Jurkat, Clone E6-1 (cell line): ENCODE measurements at places on chromosomes 16 and 17.

DNA sequence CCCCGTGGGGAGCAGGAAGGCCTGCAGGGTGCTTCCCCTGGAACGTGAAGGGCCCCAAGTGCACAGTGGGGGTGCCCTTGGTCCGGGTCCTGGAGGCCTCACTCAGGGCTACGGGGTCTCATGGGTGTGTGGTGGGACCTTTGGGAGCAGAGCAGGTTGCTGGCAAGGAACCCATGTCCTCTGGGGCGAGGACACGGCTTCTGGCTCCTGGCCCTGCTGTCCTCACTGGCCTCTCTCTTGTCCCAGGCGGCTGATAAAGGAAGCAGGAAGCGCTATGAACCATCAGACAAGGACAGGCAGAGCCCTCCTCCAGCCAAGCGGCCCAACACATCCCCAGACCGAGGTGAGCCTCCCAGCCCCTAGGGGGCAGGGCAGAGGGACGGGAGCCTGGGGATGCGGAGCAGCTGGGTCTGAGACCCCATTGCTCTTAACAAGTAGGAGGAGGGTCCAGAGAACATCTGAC is 9.8 kb upstream of the IL17C start:
- DNase-seq: no peak

DNA sequence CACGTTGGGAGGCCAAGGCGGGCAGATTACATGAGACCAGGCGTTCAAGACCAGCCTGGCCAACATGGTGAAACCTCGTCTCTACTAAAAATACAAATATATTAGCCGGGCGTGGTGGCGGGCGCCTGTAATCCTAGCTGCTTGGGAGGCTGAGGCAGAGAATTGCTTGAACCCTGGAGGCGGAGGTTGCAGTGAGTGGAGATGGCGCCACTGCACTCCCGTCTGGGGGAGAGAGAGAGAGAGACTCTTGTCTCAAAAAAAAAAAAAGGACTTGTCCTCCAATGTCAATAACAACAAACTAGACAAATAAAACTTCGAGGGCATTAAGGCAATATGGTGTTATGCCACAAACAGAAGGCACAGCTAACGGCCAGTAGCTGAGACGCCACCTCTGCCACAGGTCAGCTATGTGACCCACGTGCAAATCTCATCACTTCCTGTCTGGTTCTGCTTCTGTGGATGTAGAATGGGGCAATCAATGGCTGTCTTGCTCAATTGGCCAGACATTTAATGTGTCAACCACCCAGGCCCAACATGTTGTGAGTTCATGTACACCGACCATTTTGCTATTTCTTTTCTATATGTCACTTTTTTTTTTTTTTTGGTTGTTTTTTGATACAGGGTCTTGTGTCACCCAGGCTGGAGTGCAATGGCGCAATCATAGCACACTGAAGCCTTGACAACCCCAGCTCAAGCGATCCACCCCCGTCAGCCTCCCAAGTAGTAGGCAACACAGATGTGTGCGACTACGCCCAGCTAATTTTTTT is 834 bp upstream of the TXNDC11 start:
- DNase-seq: no peak

DNA sequence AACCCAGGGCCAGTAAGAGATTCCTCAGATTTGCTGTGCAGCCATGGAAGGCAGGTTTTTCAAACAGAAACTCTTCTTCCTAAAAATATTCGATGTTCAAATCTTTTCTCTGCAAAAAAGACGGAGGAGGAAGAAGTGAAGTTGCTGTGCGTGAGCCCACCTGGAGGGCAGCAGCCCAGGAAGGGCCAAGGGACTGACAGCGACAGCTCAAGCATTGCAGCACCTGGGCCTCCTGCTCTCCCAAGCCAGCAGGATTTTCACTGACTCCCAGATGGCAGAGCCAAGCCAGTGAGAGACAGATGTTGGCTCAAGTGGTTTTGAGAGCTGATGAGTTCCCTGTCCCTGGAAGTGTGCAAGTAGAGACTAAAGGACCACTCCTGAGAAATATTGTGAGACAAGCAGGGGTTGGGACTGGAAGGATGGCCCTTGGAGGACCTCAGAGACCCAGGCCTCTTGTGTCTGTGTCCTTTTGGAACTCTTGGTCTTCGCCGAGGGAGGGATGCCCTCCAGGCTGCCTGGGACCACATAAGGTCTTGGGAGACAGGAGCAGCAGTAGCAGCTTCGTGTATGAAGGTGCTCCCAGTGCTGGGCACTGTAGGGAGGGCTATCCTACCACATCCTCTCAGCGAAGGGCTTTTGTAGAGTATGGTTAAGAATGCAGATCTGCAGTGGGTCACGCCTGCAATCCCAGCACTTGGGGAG is 29.3 kb upstream of the TNFRSF13B start:
- no peak for DNase-seq

- DNase-seq: no peak
Observed at GRCh38 chr17:32882029-32882428, 5.1 kb upstream of the MYO1D start.

GRCh38 chr17:17077101-17077500 is 34.8 kb downstream of the MPRIP start:
- no peak for DNase-seq

- no peak for DNase-seq
Observed at GRCh38 chr16:4803898-4804762, 1.7 kb upstream of the ROGDI start.

DNA sequence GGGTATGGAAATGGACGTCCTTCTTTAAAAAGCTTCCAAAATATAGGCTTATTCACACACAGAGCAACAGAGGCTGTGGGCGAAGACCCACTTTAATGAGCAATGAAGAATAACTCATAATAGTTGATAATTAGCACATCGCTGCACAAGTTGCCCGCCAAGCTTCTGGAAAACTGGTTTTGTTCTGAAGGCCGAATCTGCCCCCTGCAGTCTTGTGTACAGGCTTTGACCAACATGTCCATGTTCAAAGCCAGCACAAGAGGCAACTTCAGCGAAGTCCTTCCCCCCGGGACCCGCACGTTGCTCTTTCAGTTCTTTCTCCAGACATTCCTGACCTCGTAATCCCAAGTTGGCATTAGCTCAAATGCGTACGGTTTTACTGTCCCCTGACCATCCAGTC is 73.3 kb downstream of the IRX5 start:
- DNase-seq: no peak

- no peak for DNase-seq
Observed at GRCh38 chr16:1706386-1707192, 594 bp downstream of the MAPK8IP3 start.

- no peak for DNase-seq
Observed at GRCh38 chr16:71249399-71249798, 18.9 kb upstream of the HYDIN start.

DNA sequence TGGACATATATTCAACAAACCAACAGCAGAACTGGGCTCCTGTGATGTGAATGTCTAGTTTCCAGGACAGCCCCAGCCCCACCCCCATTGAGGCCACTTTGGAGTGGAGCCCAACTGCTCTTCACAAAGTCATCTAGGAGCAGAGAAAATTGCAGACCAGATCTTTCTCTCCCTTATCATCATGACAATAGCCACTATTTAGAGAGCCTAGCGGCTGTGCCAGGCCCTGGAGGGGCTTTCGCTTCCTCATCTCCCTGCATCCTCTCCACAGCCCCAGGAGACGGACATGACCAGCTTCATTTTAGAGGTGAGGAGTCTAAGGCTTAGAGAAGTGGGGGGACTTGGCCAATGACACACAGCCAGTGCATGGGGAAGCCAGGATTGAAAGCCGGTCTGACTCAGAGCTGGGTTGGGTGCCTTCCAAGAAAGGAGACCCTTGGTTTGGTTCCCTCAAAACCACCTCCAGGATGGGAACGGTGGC is 1.4 kb downstream of the PRSS8 start:
- DNase-seq: no peak

GRCh38 chr16:71649704-71650103 is 23.7 kb downstream of the MARVELD3 start:
- no peak for DNase-seq

- no peak for DNase-seq
Observed at GRCh38 chr16:11499295-11500089, 87.2 kb downstream of the LITAF start.

GRCh38 chr17:44122816-44123355 is 555 bp downstream of the HDAC5 start:
- DNase-seq: no peak

- DNase-seq: no peak
Observed at GRCh38 chr16:57742543-57742942, 7.0 kb downstream of the KATNB1 start.

GRCh38 chr17:1789936-1790335 is 28.1 kb downstream of the SERPINF1 start:
- DNase-seq: no peak

DNA sequence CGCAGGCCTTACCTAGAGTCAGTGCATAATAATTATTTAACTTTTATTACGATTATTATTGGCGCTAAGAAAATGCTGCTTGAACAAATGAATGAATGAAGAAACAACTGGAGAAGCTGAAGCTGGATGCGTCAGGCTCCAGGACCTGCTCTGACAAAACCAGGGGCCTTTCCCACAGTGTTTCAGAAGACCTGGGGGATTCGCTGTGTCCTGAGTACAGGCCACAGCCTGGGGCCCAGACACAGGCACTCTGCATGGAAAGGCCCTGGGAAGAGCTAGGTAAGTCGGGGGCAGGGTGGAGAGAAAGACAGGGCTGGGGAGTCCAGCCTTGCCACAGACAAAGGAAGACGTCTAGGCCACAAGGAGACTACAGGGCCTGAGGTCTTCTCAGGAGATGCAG is 226.1 kb downstream of the ZNF423 start:
- DNase-seq: no peak

DNA sequence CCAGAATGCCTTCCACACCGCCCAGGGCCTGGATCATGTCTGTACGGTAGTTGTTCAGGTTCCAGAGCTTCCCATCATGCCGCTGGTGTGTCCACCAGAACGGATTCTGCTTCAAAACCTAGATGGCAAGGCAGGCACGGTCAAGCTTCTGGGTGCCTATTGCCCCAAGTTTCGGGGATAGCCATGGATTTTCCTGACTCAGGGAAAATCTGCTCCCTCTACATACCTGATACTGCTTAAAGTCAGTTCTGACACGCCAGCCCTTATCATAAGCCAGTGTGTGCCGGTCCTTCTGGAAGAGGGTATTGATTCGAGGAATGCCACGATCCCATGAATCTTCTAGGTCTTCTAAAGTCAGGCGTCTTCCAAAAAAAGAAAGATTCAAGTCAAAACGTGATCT is 11.4 kb upstream of the RILP start:
- no peak for DNase-seq

DNA sequence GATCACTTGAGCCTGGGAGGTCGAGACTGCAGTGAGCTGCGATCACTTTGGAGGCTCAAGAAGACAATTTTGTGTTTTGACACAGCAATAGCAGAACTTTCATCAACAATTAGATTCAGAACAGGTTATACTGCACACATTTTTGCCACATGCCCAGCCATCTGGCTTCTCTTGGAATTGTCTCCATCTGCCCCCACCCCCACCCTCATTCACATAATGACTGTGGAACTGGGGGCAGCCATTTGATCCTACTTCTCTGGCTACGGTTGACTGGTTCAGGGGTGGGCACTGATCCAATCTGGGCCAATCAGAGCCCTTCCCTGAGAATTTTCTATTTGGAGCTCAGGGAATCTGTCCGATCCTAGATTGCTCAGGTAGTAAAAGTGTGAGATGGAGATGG is 14.0 kb downstream of the TMEM92 start:
- no peak for DNase-seq

- DNase-seq: no peak
Observed at GRCh38 chr17:8153525-8153956, 1.3 kb upstream of the PER1 start.

GRCh38 chr17:78179372-78179771 is 7.5 kb downstream of the TK1 start:
- no peak for DNase-seq

GRCh38 chr16:22183901-22184614 is 21.8 kb downstream of the SDR42E2 start:
- no peak for DNase-seq

DNA sequence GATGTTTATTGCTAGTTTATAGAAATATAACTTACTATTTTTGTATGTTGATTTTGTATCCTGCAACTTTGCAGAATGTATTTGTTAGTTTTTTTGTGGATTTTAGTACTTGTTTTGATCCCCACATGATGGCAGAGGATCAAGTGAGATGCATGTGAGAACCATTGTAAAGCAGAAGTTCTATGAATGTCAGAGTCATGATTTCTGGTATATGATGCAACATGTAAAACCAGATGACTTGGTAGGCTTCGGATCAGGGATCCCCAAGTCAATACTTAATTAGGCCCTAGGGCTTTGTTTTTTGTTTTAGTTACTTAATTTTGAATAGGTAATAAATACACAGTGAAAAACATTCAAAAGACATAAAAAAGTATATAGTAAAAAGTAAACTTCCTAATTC is 45.8 kb downstream of the ESRP2 start:
- no peak for DNase-seq

DNA sequence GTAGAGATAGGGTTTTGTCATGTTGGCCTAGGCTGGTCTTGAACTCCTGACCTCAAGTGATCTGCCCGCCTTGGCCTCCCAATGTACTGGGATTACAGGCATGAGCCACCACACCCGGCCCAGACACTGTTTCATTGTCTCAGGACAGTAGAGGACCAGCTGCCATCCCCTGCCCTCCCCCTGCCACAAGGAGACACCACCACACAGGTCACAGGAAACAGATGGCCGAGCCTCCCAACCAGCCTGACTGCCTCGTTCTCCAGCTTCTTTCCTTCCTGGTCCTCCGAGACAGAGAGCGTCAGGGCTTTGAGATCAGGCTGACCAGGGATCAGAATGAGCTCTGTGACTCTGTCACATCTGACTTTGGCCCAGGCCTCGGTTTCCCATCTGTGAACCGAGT is 20.8 kb upstream of the RNPS1 start:
- no peak for DNase-seq

DNA sequence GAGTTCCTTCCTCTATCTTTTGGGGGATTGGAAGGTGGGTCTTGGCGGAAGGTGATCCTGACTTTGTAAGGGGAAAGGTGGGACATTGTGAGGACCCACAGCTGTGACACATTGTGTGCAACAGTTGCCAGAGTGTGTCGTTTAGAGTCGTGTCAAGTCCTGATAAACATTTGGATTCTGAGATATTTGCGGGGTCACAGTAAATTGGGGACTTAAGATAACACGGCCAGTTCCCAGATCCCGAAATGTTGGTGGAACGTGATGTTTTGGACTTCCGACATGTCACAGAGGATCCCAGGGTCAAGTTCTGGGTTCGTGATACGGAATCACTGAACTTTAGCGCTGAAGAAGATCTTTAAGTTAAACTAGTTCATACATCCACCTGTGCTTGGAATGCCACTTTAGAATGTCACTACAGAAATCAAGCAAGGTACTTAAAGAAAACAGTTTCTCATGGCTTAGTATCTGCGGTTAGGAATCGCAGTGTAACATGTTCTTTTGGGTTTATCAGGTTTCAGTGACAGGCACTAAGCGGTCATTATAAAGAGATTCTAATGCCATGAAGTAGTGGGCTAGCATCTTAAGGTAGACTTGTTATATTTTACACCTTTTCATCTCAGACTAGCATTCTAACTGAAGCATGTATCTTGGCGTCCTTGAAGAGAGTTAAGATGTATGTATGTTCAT is 815 bp downstream of the ATAD5 start:
- no peak for DNase-seq

GRCh38 chr16:85751698-85752501 is 1.0 kb upstream of the C16orf74 start:
- no peak for DNase-seq
